Karpas-422 (cell line): ENCODE measurements at places on chromosomes 11 and 22.

- no peak for DNase-seq
Measured at GRCh38 chr11:101729406-101730078, 145.7 kb upstream of the TRPC6 start.

DNA sequence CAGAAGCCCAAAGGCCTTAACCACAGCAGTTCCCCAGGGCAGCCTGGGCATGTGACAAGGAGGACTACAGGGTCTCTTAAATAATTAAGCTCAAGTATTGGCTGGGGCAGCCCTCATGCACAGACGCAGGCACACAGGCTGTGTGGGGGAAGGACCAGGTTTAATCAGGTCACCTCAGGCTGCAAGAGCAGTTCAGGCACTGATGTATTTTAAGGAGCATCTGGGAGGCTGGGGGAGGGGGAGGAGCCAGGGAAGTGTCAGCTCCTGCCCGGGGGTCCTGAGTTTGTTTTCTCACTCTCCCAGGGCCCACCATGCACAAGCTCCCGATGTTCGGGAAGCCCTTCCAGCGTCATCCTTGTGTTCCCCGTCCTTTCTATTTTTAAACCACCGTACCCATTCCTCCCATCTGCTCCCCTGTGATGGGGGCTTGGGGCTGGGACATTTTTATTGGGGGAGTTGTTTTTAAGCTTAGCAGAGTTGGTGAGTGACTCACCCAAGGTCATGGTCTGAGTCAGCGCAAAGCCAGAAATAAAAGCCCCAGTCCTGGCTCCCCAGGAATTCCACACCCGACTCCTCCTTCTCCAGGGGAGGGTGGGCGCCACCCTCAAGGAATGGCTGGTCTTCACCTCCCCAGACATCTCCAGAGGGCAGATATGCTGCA, 2.4 kb downstream of the CSDC2 start:
- no peak for DNase-seq

DNA sequence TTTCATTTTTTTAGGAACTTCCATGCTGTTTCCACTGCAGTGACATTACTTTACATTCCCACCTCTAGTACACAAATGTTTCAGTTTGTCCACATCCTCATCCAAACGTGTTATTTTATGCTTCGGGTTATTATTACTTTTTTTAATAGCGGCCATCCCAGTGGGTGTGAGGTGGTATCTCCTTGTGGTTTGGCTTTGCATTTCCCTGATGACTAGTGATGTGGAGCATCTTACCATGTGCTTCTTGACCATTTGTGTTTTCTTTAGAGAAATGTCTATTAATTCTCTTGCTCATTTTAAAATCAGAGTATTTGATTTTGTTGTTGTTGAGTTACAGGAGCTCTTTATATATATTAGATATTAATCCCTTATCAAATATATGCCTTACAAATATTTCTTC, 70.3 kb upstream of the ANO1 start:
- DNase-seq, result no peak

GRCh38 chr22:25202290-25202921, 2.7 kb downstream of the CRYBB3 start:
- DNase-seq, result peak; percentile 82

DNA sequence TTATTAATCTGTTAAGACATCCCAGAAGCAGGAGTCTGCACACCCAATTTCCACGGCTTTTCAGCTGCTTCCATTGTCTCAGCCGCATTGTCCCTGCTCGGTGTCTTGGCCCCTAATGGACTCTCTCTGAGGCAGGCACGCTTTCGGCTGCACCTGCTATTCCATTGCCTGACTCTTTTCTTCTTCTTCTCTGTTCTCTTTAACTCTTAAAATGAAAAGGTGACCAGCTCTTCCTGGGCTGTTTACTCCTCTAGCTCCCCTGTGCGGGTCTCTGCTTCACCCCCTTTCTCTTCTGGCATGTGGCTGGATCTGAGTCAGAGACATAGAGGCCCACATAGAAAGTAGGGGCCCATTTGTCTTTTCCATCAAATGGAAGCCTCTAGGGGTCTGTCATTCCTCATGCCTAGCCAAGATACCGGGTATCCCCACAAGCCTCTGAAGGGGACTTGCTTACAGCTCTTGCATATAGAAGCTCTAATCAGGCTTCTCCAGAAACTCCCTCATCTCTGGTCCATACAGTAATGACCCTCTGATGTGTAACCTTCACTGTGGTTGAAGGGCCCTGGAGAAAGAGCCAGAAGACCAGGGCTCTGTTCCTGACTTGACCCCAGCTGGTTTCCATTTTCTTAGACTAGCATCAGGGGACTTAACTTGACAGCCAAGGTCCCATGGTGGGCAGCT, 243.9 kb downstream of the ST3GAL4 start:
- DNase-seq, result no peak

- no peak for DNase-seq
Measured at GRCh38 chr22:19291218-19291579, 320 bp downstream of the CLTCL1 start.

- no peak for DNase-seq
Measured at GRCh38 chr11:18668131-18668530, 30.4 kb upstream of the TMEM86A start.
